Islet precursor cell (in vitro differentiated cells): ENCODE measurements at places on chromosomes 6 and 20.

- DNase-seq = no peak
Measured at GRCh38 chr6:79223611-79224404, 10.7 kb downstream of the HMGN3 start.

DNA sequence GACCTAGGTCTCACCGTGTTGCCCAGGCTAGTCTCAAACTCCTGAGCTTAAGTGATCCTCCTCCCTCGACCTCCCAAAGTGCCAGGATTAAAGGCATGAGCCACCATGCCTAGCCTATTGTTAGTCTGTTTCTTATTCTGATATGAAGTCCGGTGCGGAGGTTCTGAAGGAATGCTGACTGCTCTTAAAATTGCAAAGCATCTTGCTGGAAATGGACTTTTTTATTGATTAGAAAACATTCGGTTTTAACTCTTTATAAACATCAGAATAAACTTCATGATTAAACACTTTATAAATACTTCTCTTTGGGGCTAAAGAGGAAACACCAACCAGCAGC lies 3.2 kb downstream of the TNFAIP3 start:
- no peak for DNase-seq

DNA sequence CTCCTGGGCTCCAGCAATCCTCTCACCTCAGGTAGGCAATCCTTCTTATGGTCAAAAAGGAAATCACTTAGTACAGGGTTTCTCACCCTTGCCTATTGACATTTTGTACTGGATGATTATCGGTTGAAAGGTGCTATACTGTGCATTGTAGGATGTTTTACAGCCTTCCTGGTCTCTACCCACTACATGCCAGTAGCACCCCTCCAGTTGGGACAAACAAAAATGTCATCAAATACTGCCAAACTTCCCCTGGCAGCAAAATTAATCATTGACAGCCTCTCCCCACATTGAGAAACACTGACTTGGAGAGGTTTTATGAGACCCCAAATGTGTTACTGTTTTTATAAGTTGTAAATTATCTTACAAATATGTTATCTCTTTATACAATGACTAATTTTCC lies 368.1 kb downstream of the PKHD1 start:
- DNase-seq = no peak

DNA sequence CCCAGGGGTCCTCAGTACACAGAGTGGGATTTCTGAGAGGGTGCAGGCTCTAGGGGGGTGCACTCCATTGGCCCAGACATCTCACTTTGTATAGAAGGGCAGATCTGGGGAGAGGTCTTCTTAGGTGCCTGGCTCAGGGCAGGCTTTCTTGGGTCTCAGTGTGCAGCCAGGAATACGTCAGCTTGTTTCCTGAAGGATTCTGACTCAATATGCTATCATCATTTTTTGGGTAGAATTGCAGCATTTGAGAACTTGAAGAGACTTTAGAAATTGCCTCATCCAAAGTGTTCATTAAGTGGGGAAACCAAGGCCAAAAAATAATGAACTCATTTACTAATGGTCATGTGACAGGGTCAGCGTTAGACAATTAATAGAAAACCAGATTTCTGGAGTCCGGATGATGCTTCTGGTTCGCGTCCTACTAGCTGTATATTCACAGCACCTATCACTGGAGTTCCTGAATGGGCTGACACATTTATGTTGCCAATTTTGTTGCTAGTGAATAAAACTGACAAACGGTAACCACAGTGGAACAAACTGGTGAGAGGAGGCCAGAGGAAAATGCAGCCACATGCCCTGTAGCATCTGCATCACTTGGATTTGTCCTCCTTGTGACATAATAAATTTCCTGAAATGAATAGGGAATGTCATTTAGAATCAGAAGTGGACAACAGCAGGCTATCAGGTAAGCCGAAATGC lies 238.9 kb downstream of the TBC1D7 start:
- DNase-seq = no peak

DNA sequence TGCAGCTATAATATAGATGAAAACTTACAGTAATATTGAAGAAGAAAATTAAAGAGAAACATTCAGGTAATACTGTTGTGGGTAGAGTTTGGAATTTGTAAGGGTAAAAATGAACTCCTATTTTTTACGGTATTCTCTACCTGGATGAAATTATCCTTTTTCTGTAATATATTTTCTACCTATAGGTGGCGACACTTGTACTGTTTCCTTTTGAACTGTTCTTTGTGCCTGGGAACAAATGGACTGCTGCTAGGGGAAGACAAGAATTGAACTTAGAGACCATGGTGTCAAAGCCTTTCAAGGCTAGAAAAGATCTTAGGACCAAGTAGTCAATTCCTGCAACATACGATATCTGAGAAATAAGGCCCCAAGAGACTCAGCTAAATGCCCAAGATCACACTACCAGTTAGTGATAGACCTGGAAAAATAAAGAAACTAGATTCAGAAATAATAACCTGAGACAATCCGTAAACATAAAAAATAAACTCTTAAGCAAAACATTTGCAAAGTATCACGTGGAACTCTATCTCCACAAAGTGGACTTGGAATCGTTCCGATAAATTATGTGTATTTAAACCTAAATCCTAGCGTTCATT lies 383.8 kb downstream of the TFAP2A start:
- DNase-seq = no peak
